Stimulated activated CD8-positive, alpha-beta memory T cell treated with anti-CD3 and anti-CD28 coated beads, Interleukin-12 subunit alpha, Interleukin-12 subunit beta, amount 100 ng/mL, for 1 hour (primary cell): ENCODE measurements at places on chromosomes 2 and 18.

GRCh38 chr2:105928563-105928962 lies 183.9 kb downstream of the NCK2 start:
- no peak for DNase-seq

DNA sequence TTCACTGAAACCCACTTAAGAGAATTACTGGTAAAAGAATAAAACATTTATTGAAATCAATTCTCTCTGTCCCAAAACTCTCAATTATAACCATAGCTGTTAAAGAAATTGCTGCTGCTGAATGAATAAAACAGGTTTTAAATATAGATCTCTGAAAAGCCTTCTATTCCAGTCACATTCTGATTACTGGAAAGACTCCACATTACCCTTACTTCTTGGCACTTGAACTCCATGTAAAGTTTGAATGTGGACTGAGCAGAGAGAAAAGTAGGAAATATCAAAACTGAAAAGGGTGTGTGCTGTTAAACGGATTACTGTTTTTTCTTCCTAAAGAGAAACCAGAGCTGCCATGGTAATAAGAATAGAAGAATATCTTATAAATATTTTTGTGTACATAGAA lies 655.3 kb upstream of the SETBP1 start:
- no peak for DNase-seq

DNA sequence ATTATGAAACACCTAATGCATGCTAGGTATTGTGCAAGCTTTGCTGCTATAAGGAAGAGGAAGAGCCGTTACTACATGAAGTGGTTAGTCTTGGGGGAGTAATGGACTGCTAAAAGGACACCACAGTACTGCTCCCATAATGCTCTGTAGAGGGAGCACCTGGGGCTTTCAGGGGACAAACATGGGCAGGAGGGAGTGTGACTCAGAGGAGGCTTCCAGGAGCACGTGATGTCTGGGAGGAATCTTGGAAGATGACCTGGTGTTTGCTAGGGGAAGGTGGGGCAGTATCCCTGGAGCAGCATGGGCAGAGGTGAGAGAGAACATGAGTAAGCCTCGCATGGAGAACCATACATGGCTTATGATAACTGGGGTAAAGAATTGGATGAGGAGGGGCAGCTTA lies 18.8 kb downstream of the MAPK4 start:
- DNase-seq: no peak

DNA sequence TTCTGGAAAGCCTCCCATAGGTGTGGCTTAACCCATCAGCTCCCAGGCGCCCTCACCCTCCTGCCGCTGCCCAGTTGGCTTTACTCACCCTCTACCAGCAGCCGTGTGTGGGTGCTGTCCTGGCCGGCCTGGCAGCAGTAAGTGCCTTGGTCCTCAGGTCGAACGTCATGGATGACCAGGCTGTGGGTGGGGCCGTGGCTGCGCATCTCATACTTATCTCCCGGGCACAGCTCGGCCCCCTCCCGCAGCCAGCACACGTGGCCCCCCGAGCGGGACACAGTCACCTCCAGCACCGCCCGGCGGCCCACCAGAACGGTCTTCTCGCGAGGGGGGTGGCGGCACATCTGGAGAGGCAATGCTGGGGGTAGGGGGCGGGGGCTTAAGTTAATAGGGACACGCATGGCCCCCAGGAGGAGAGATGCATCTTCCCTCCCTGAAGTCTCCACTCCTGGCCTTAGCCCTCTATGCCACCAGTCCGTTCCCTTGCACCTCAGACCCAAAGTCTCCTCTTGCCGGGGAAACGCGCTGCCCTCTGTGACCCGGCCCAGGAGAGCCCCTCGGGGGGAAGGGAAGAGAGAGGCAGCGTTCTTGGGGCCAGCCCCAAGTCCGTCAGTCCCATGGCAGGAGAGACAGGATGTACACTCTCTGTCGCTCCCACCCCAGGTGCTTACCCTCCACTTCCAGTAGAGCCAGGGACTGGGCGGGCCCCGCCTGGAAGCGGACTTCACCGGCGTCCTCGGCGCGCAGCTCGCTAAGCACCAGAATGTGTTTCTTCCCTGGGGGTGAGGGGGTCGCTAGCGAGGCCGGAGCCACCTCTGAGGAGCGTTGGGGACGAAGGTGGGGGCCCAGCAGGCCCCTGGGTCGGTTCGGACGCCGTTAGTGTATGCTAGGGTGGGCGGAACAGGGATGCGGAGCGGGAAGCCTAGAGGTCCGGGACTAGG lies 7.9 kb downstream of the TMEM198 start:
- no peak for DNase-seq

GRCh38 chr2:131023758-131024157 lies 69.5 kb downstream of the FAM168B start:
- no peak for DNase-seq

- no peak for DNase-seq
Measured at GRCh38 chr2:127575941-127576432, 40.5 kb downstream of the MYO7B start.

GRCh38 chr2:217951521-217952247 lies 51.1 kb downstream of the TNS1 start:
- no peak for DNase-seq

GRCh38 chr2:24509425-24509824 lies 18.4 kb downstream of the NCOA1 start:
- no peak for DNase-seq

DNA sequence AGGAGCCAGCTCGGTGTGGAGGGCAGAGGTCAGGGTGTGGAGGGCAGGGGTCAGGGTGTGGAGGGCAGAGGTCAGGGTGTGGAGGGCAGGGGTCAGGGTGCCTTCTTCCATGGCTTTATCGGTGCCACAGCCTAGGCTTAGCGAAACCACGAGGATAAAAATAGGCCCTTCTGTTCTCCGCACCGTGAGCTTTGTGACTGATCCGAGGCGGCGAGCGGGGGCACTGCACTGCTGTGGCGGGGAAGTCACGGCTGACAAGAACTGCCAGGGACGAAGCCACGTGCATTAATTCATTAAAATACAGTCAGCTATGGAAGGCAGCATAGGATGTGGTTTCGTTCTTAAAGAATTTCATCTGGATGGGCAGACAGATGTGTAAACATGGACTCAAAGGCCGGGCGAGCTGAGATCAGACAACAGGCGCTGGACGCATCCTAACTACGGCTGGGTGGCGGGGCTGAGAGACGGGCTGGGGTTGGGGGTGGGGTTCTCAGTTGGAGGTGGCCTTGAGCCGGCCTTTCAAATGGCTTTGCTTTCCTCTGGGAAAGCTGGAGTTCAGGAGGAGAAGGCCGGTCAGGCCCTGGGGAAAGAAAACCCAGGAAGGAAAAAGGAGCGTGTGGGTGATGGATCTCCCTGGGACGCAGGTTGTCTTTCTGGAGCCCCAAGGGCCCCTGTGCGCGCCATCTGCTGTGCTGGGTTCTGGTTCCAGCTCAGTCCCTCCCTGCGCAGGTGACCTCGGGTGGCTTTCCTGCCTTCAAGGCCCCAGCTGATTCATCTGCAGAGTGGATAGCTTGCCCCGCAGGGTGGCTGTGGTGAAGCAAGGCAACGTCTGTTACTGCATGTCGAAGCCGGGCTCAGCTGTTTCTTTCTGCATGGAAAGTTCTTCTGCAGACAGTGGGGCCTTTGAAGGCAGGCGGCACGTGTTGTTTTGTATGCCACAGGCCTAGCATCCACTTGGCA lies 958 bp upstream of the ALLC start:
- no peak for DNase-seq

GRCh38 chr18:59520562-59521355 lies 161.7 kb upstream of the LMAN1 start:
- no peak for DNase-seq

DNA sequence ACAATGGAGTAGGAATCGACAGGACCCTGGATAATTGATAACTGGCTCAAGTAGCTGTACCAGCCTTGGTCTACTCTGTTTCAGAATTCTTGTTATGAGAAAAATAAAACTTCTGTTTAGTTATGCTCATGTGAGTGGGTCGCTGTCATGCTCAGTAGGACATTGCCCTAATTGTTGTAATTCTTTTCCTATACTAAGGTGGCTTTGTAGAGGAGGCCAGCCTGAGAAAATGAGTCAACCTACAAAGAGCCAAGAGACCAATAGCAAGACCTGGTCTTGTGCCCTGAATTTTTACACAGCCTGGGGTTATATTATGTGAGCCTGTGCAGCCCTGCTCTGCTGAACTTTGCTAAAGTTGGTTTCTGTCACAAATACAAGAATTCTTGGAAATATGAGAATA lies 238.4 kb downstream of the MEIS1 start:
- DNase-seq: no peak

DNA sequence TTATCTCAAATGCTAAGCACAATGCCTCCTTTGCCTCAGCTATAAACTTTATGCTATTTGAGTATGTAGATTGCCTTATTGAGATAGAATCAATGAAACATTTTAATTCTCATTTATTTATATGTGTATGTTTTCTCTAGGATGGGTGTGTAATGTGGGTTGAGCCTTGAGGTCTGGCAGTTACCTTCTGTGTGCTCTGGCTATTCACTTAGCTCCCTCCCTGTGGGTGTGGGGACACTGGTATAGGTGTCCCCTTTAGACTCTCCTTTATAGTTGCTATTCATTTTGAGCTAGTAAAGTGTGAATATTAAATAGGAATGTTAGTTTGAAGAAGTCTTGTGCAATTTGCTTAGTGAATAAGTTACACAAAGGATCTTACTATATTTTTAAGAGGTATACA lies 1.8 kb downstream of the SLC9A4 start:
- no peak for DNase-seq

GRCh38 chr18:15198116-15198389 lies 450.1 kb downstream of the ANKRD30B start:
- no peak for DNase-seq

GRCh38 chr2:120391911-120392665 lies 46.2 kb downstream of the INHBB start:
- no peak for DNase-seq

DNA sequence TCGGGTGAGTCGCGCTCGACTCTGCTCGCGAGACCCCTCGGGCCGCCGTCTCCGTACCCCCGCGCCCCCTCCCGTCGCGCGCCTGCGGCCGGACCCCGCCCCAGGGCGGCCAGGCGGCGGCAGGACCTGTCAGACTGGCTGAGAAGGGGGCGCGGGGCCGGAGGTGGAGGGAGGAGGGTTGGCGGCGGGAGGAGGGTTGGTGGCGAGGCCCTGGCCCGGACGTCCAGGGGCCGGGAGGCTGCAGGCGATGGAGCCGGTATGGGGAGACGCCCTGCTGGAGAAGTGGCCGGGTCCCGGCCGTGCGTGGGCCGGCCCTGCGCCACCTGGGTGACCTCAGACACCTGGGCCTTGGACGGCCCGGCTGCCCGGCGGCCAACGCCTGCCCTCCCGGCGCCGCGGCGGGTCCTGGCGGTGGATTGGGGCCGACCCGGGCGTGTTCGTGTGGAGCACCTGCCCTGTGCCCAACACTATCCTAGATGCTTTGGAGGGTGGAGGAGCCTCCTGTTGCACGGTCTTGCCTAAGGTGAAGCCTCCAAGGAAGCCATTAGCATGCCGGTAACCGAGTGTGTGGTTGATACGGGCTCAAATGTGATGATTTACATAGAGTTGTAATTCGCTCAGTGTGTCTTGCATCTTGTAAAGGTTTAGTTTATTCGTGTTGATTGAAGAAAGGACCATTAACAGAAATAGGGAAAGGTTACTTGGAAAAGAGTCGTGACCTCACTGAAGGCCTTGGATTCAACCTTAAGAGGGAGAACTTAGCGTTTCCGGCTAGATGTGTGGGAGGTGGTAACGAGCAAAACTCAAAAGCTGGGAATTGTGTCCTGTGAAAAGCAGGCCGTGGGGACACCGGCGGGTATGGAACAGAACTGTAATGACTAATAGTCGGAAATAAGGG lies 550 bp downstream of the MYL12B start:
- DNase-seq: no peak
